Adrenal gland (tissue), 19 donors: ENCODE measurements at places on chromosomes 4 and X.

- no peak for DNase-seq
Measured at GRCh38 chr4:17414392-17414791, 97.5 kb downstream of the QDPR start.

GRCh38 chrX:136975684-136976470 lies 57.9 kb downstream of the GPR101 start:
- DNase-seq: no peak

GRCh38 chr4:108498925-108499324 lies 121.5 kb upstream of the RPL34 start:
- no peak for DNase-seq

GRCh38 chr4:113978561-113979147 lies 793 bp downstream of the ARSJ start:
- no peak for DNase-seq

DNA sequence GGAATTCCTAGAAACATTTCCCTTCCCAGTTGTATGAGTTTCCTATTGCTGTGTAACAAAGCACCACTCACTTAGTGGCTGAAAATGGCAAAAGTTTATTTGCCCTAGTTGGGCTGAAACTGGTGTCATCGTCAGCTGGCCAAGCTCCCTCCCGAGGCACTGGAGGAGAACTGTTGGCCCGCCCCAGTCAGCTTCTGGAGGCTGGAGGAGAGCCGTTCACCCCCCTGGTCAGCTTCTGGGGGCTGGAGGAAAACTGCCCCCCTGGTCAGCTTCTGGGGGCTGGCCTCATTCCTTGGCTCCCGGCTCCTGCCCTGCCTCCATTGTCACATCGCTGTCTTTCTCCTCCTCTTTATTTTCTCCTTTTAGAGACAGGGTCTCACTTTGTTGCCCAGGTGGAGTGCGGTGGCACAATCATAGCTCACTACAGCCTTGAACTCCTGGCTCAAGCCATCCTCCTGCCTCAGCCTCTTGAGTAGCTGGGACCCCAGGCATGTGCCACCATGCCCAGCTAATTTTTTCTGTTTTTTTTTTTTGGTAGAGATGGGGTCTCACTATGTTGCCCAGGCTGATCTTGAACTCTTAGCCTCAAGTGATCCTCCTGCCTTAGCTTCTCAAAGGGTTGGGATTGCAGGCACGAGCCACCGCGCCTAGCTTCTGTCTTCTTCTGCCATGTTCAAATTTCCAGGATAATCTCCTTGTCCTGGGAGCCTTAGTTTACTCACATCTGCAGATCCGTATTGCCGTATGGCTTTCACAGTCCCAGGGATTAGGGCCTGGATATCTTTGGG lies 3.2 kb downstream of the RGS12 start:
- DNase-seq: peak; percentile 39

DNA sequence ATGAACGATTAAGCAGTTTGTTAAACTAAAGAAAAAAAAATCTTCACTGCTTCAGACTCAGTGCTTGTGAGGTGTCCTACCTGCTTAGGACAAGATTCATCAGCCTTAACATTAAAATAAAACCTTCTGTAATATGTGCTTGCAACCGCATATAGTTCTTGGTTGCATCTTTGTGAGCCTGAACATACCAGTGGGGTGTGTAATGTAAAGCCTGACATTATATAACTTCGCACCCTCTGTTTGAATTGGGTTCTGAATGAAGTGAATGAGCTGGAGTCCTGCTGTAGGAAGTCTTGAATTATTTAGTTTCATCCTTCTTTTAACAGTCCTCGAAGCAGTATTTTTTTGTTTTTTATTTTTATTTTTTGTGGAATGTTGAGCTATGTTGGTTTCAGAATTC lies 3.1 kb downstream of the KDM6A start:
- DNase-seq: no peak

DNA sequence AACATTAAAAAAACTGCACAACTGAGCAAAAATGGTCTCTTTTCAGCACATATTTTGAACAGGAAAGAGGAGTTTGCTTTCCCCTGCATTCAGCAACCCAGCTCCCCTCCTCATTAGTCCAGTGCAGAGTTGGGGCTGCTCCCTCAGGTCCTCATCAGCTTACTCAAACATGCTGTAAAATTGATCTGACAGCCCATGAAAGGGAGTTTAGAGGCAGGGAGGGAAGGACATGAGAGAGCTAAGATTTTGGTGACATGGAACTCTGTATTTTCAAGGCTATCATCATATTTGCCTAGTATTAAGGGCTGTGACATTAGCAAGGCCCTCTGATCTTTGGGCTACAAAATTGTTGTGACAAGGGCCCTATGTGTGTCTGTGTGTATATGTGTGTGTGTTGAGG lies 205.6 kb upstream of the TAPT1 start:
- no peak for DNase-seq

- DNase-seq: no peak
Measured at GRCh38 chr4:152115118-152115517, 354.3 kb upstream of the GATB start.

- DNase-seq: no peak
Measured at GRCh38 chr4:143380629-143381028, 44.0 kb downstream of the GAB1 start.

DNA sequence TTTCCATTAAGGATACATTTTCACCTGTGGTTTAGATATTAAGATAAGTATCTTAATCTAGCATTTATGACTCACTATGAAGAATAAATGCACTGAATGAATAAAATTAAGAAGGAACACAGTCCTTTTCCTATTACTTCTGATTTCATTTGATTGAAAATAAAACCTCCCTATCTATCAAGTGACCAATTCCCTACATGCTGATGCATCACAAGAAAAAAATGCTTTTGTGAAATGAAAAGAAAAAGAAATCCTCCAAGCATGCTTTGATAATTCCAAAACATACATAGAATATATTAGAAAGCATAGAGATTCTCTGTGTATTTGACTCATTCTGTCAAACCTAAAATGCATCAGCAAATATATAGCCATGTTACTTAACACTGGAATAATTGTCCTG lies 37.1 kb downstream of the PCDH10 start:
- DNase-seq: no peak

DNA sequence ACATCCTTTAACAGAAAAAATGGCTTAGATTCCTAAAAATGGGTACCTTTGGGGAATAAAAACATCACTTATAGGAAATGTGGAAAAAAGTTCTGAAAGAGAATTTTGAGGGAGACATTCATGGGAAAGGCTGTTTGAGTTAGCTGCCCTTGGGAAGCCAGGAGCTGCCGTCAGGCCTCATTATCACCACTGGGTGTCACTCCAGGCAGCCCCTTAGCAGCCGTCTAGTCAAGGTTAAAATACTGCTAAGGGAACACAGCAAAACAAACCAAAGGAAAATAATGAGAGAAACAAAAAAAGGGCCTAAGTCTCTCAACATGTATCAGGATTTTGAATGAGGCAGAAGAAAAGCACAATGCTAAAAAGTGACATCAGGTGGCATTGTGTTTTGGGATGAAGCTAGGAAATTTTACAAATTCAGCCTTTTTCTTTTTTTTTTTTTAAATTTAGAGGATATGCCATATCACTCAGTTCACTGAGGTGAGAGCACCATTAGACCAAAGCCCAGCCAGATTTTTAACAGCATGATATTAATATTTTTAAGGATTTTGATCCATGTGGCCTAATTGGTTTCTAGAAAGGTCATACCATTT lies 235.3 kb downstream of the GPAT3 start:
- DNase-seq: no peak

DNA sequence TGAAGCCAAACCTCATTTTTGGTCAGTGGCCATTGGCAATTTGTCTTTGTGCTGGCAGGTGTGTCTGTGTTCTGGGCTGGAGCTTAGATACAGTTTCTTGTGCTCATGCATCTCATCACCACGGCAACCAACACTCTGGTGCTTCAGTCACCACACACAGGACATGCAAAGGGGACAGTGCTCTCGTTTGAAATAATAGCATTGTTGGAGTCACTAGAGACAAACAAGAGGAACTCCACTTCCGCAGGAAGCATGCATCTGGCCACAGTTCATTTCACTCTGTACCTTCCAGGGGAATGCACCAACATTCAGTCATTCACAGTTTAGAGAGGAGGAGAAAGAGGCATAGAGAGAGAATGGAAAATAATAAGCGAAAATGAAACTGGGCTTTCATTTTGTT lies 267.4 kb downstream of the ANK2 start:
- DNase-seq: no peak

DNA sequence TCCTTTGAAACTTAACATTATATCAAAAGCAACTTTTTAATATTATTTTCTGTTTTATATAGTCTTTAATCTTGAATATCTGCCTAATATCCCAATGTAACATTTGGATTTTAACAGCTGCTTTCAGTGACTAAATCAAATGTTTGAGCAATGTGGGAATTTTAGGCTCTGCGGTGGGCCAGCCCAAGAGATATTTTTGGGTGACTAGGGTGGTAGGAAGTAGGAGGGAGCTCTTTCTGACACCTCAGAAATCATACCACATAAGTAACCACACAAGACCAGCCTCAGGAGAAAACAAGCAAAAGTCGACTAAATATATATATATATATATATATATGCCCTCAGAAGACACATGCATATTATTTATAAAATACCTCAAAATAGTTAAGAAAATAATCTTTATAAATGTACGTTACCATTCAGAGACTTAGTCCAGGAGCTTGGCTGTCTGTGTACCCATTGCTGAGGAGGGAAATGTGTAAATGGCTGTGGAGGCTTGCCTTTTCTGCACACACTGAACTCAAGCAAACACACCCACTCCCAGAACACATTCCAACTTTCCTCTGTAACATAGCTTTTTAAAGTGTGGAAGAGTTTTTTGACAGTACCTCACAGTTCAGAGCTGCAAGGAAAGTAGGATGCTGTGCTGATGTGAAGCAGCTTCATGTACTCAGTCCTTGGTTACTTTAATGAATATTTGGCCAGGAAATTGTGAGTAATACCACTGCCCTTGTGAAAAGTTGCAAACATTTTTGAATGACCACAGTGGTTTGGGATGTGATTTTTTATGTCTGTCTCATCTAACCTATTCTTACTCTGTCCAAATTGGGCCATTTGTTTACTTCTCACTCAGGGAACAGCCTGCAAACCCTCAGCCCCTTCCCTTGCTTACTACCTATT lies at the start of gene RTL3:
TSS of gene RTL3 (minus strand) at position 484 of the 900 bp plus-strand sequence. CDS start 908 bp downstream, outside the sequence.
- no peak for DNase-seq

GRCh38 chr4:177673985-177674489 lies 231.8 kb upstream of the AGA start:
- no peak for DNase-seq

DNA sequence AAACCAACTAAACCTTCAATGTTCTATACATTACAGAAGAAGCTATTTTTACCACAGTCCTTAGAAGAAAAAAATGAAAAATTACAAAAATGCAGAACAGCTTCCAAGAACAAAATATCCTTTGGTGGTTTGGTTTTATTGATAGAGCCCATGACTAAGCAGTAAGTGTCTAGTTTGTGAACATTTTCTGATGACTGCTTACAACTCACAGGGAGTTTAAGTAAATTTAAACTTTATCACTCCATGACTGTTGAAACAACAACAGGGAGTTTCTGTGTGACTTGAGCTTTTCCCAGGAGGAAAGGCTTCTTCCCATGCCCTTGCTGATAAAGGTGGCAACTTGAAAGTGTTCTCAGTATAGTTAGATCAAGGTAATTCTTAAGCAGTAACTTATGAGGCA lies 2.9 kb downstream of the PF4 start:
- no peak for DNase-seq

DNA sequence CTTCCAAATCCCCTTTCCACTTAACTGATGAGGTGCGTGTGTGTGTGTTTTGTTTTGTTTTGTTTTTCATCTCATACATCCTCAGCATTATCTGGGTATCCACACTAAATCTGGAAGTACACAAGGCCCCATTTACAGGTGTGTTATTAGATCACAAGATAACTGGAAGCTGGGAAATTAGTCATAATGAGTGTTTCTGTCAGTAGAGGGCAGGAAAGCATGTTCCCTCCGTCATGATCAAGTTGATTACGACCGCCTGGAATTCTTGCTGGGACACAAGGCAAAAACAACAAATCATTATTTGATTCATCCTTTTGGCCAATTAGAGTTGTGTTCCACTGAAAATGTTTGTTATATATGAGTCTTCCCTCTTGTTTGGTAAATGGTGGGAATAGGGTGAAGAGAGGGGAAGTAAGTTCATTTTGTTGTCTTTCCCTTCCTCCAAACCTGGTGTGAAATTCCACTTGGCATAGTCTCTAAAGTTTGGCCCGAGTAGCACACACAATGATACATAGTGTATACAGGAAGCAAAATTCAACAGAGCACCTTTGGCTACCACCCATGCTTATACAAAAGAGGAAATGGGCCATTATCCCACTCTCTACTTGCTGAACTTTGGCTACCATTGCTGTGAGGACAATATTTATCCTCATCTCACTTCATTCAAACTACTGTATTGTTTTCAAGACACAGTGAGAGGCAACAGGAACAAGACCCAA lies 33.3 kb upstream of the TLL1 start:
- DNase-seq: no peak

- no peak for DNase-seq
Measured at GRCh38 chr4:5716391-5716790, 5.4 kb downstream of the EVC start.

- no peak for DNase-seq
Measured at GRCh38 chr4:24105327-24106038, 215.6 kb upstream of the PPARGC1A start.

- DNase-seq: no peak
Measured at GRCh38 chrX:136211766-136212556, 39.2 kb downstream of the MAP7D3 start.

- no peak for DNase-seq
Measured at GRCh38 chrX:122219226-122219625, 964.9 kb upstream of the GRIA3 start.

- DNase-seq: no peak
Measured at GRCh38 chrX:4656419-4656818, 943.0 kb upstream of the PRKX start.

- no peak for DNase-seq
Measured at GRCh38 chrX:63428348-63428747, 77.2 kb upstream of the SPIN4 start.

DNA sequence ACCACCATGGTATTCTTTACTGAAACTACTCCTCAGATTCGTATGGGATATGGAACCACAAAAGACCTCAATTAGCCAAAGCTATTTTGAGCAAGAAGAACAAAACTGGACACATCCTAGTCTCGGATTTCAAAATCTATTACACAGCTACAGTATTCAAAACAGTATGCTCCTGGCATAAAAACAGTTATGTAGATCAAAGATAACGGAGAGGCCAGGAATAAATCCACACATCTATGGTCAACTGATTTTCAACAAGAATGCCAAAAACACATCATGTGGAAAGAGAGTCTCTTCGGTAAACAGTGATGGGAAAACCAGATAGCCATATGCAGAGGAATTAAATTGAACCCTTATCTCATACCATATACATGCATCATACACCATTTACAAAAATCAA lies 155.3 kb downstream of the SPCS3 start:
- no peak for DNase-seq

DNA sequence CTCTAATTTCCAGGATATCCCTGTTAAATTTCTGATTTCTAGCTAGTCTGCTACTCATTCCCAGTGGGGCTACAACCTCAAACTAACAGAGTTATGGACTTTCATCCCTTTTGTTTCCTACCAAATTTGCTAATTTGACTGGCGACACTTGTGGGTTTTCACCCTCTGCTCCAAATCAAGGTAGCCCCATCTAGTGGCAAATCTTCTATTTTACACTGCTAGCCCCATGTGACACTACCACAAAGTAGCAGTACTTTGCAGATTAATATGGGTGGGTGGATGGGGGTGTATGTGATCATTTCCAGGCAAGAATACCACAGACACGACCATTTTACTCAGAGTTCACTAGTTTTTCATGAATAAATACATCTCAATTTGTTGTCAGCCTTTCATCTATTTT lies 150.3 kb downstream of the MSL3 start:
- DNase-seq: no peak

GRCh38 chr4:25215511-25215910 lies 18.3 kb upstream of the PI4K2B start:
- DNase-seq: no peak

- no peak for DNase-seq
Measured at GRCh38 chr4:15018361-15018760, 16.1 kb downstream of the CPEB2 start.
